GM12865 (cell line): ENCODE measurements at places on chromosomes 12 and 14.
A peak's percentile ranks its signal among the peaks of the same experiment; 100 is the strongest.

DNA sequence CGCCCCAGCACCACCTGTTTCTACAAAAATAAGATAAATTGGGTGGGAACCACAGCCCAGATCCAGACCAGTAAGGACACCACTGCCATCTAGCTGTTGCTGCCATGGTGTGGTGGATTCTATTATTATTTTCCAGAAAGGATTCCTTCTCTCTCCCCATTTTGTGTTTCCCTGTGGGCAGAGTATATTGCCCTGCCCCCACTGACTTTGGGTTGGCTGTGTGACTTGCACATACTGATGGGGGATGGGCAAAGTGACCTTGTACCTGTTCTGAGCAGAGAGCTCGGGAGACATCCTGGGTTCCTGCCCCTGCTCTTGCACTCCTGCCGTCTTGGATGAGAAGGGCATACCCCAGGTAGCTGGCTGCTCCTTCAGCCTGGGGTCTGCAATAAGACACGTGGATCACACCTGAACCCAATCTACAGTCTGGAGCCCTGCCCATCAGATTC is 24.3 kb downstream of the MOAP1 start:
- peak; percentile 56 for DNase-seq

- no peak for DNase-seq
Observed at GRCh38 chr12:47698055-47698454, 7.8 kb downstream of the RPAP3 start.

DNA sequence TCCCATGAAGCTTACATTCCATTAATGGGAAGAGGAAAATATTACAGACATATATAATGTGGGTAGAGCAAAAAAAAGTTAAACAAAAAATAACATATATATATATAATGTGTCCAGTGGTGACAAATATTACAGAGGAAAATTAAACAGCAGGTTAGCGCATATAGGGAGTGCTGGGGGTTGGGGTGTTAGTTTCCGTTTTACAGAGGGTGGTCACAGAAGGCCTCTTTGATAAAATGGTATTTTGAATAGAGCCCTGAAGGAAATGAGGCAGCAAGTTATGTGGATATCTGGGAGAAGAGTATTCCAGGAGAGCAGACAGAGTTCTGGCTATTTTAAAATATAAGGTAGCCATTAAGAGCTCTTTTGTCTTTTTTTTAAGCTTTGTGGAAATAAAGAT is 73.2 kb downstream of the DCAF5 start:
- DNase-seq: no peak

DNA sequence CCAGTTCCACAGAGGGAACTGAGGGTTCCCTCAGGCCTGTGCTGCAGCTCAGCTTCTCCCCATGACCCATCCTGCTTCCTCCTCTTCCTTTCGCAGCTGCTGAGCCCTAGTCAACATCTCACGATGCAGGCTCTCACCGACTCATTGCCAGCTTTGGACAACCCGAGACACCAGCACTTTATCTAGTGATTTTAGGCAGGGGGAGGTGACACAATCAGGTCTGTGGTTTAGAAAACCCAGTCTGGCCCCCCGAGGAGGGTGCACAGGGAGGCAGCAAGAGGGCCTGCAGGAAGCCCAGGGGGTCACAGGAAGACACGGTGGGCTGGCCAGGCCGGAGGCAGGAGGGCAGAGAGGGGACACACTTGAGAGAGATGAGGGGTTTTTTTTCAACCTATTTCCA is 35.4 kb downstream of the DIO3 start:
- DNase-seq: no peak

DNA sequence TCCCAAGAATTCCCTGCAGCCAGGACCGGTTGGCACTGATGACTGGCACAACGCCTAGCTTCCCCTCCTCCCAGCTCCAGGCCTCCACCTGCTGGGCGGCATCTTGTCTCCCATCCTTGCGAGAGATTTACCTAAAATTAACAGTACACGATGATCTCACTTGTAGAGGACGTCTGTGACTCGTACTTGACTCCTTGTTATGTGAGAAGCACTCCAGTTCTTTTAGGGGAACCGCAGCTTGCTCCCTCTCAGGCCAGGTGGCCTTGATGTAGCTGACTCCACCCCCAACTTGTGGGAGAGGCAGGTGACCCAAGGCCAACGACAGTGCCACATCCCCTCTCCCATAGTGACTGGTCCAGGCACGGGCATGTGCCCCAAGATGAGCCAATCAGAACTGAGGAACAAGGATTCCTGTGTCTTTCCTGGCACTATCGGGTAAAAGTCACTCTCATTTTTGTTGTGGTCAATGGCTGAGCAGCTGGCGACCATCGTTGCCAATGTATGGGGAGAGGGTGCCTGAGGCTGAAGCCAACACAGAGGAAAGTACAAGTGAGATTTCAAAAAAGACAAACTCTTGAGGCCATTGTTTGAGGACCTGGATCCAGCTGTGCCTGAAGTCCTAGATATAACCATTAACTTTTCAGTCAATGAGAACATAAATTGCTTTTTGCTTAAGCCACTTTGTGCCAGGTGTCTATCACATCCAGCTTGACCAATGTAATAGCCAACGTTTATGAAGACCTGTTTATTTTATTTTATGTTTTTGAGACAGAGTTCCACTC is 208.7 kb downstream of the RBM19 start:
- DNase-seq: no peak

GRCh38 chr12:51923506-51924365 is 16.4 kb downstream of the ACVRL1 start:
- peak; percentile 34 for DNase-seq

- no peak for DNase-seq
Observed at GRCh38 chr14:65703996-65704395, 291.5 kb downstream of the FUT8 start.

DNA sequence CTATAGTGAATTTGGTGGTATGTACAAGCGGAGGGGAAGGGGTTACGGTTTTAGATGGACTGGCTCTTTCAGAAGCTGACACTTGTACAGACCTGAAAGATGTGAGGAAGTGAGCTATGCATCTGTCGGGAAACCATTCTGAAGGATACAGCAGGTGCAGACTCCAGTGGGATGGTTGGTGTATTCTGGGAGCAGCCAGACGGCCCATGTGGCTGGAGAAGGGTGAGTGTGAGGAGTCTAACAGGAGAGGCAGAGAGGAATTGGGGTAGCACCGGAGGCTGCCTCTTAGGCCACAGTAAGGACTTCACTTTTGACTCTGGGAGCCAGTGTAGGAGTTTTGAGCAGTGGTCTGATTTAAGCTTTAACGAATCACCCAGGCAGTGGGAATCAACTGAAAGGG is 90.7 kb downstream of the APAF1 start:
- DNase-seq: no peak

GRCh38 chr12:96167492-96167891 is 26.7 kb upstream of the ELK3 start:
- DNase-seq: no peak

DNA sequence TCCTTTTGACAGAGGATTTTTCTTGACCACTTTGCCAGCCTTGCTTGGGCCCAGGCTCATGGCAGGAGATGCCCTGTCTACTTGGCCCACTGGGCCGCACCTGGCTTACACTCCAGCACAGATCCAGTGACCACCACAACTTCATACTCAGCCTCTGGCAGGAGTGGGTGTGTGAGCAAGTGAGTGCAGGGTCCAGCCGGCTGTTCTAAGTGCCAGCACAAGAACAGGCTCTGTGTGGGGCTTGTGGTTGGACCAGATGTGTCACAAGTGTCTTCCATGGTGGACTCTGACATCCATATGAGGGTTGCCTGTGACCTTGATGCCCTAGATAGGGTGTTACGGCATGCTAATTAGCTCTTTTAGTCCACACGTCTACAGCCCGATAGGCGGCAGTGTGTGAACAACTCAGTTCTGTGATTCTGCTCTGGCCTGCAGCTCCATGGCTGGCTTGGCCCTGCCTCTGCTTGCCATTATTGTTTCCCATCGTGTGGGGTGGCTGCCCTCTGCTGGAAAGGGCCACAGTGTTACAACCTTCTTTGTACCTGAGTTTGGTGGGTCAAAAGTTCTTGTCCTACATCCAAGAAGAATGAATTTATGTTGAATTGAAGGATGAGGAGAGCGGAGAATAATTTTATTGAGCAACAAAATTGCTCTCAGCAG is 1089.1 kb downstream of the SLC6A15 start:
- DNase-seq: peak; percentile 86

DNA sequence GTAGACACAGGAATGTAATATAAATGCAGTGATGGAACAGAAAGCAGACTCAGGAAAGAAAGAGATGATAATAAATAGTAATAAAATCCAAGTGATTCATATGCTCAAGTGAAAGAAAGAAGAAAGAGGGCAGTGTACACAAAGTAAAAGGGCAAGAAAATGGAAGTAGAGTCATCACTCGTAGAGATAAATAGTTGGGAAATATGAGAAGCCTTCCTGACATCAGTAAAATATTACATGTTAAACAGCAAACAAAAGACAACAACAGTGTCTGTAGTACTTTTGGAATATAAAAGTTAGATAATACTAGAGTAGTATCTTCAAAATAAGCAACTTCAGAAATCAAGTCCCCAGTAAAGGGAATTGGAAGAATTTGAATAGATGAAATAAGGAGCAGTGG is 412.3 kb downstream of the RAD51B start:
- DNase-seq: no peak

DNA sequence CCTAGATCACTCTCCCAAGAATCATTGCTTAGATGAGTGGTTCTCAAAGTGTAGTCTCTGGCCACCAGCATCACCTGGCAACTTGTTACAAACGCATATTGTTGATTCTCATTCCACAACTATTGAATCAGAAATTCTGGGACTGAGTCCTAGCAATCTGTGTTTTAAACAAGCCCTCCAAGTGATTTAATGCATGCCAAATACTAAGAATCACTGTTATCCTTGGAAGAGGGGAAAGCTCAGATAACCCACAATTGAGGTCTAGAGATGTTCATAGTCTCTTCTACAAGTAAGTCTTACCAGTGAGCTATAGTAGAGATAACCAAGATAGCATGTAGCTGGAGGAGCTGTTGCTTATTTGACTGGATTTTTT is 666.6 kb downstream of the DIO2 start:
- DNase-seq: no peak

- no peak for DNase-seq
Observed at GRCh38 chr14:89990623-89991275, 35.0 kb downstream of the TDP1 start.

DNA sequence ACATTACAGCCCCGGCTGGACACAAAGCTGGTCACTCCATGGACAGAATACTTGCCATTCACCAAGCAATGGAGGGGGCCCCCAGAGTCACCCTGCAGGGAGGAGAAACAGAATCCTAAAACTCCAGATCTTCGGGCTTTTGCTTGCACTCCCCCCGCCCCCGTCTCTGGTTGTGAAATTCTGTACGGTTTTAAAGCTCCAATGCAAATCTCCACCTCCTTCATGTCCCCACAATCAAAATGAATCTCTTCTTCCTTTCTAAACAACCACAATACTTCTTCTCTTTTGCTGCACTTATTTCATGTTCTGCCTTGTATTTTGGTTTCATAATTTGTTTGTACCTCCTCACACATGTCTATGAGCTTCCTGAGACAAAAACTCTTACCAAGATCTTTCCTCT is 5.8 kb upstream of the BIN2 start:
- DNase-seq: peak; percentile 30

- DNase-seq: peak; percentile 95
Observed at GRCh38 chr14:105398044-105398725, at the start of gene TEX22. Gene TEX22 (plus strand): TSS chr14:105398538. CDS start chr14:105399341, 803 bp downstream.

- no peak for DNase-seq
Observed at GRCh38 chr14:94360945-94361565, 27.3 kb downstream of the SERPINA1 start.

DNA sequence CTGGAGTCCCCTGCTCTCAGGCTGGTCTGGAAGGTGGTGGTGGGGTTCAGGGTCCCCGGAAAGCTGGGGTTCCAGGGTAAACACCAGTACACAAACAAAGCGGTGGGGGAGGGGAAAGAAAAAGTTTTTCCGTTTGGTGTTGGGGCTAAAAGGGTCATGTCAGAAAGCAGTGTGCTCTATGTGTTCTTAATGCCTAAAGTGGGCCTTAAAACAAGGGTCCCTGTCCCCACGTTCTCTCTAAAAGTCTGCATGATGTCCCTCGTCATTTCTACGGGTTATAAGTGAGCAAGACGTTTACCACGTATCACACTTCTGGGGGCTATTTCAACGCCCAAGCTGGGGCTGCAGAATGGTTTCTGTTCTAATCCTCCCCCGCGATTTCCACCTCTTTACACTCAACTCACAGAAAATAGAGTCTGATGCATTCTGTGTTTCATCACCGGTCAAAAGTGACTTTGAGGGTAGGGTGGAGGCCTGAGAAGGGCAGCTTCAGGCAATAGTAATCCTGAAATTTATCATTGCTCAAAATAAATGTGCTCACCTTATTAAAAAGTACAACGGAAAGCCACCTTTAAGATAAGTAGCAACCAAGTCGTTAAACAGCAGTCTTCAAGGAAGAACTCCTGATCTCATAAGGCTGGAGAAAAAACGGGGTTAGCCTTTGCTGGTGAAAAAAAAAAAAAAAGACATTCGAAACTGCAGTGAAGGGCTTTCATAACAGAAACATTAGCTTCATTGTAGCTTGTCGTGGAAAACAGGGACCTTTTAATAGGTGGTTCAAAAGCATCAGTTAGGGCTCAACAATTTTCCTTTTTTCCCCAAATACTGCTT is 63.9 kb upstream of the PTGR2 start:
- DNase-seq: peak; percentile 60

GRCh38 chr12:1761857-1762256 is 58.5 kb upstream of the LRTM2 start:
- DNase-seq: no peak

DNA sequence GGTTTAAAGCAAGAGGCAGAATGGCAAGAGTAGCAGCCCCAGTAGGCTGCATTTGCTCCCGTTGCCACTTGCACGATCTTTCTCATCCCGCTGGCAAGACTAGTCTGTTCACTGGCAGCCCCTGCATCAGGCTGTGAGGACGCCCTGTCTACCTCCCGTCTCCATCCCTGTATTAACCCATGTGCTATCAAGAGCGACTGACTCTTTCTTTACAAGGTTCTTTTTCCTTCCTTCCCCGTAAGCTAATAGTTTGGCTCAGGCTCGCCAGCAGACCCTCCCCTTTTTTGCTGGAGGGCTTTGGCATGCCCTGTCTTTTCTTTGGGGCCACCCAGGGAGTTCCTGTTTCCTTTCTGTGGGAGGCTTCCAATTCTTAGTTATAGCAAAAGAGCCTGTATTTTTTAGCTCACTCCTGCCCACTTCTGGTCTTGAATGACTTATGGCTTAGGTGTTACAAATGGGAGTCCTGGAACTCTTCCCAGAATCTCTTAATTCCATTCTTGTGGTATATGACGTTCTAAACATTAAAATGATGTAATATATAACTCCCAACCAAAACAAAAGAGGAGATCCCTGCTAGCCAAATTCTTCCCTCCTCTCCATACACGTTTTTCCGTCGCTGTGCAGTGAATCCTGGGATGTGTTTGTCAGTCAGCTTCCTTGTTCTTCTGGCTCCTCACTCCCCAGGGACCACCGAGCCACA is 149.0 kb downstream of the PRKCH start:
- DNase-seq: no peak

DNA sequence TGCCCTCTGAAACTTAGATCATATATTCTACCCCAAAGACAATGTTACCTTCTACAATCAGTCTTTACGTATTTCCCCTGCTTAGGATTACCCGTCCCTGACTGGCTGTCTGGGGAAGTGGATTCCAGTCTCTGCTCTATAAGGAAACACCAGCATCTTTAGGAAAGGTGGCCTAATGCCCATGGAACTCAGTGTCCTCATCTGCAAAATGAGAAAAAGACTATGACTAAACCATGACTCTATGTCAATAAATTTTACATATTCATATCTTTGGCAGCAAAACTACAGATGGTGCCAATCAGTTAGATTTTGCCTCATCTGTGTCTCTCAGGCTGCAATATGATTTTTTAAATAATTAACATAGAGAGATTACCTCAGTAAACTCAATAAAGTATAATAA is 133.8 kb downstream of the ITPR2 start:
- no peak for DNase-seq
